ENCODE measurements at places on chromosomes 1 and 21.

GRCh38 chr1:42282024-42282579, 52.9 kb downstream of the FOXJ3 start:
- H3K4me3 ChIP-seq: no peak overlapping the region
- peaks cover 29% of the 10 kb centered on the region for H3K4me1 ChIP-seq
- H3K36me3 ChIP-seq: peaks cover 8% of the 10 kb centered on the region
- no peaks in the 10 kb centered on the region for H3K27me3 ChIP-seq
- no peak overlapping the region for H3K27ac ChIP-seq

DNA sequence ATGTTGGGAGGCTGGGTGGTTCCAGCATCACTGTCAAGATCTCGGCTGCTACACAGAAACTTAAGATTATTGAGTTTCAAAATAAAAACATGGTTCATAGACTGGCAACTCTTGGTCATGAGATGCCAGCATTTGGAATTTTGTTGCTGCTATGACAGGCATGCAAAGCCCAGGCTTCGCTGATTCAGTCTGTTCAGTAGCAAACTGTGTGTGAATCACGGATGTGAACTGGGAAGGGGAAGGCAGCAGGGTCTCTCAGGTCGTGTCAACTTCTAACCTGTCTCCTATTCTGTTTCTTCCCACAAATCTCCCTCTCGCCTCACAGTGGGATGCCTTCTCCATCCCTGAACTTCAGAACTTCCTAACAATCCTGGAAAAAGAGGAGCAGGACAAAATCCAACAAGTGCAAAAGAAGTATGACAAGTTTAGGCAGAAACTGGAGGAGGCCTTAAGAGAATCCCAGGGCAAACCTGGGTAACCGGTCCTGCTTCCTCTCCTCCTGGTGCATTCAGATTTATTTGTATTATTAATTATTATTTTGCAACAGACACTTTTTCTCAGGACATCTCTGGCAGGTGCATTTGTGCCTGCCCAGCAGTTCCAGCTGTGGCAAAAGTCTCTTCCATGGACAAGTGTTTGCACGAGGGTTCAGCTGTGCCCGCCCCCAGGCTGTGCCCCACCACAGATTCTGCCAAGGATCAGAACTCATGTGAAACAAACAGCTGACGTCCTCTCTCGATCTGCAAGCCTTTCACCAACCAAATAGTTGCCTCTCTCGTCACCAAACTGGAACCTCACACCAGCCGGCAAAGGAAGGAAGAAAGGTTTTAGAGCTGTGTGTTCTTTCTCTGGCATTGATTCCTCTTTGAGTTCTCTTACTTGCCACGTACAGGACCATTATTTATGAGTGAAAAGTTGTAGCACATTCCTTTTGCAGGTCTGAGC, 25.5 kb downstream of the EIF2D start:
- peaks cover 85% of the 10 kb centered on the region for H3K36me3 ChIP-seq
- no peak overlapping the region for H3K4me3 ChIP-seq
- peaks cover 92% of the 10 kb centered on the region for H3K4me1 ChIP-seq
- no peak for DNase-seq

GRCh38 chr1:216599851-216600250, 123.4 kb downstream of the ESRRG start:
- no peak overlapping the region for H3K4me3 ChIP-seq
- peaks cover 17% of the 10 kb centered on the region for H3K27me3 ChIP-seq
- H3K27ac ChIP-seq: no peak overlapping the region
- no peak for DNase-seq
- peaks cover 3% of the 10 kb centered on the region for H3K4me1 ChIP-seq

GRCh38 chr1:230821346-230821745, 47.0 kb downstream of the C1orf198 start:
- H3K4me3 ChIP-seq: no peak overlapping the region
- DNase-seq: no peak
- no peak overlapping the region for H3K27ac ChIP-seq
- H3K4me1 ChIP-seq: no peaks in the 10 kb centered on the region
- H3K27me3 ChIP-seq: peaks cover 9% of the 10 kb centered on the region

GRCh38 chr1:154352245-154352580, 26.9 kb downstream of the ATP8B2 start:
- H3K4me3 ChIP-seq: peak overlapping the region; percentile 67
- H3K4me1 ChIP-seq: peaks cover 36% of the 10 kb centered on the region
- peaks cover 38% of the 10 kb centered on the region for H3K36me3 ChIP-seq
- peak overlapping the region; percentile 60 for H3K27ac ChIP-seq

Data from activated CD4-positive, alpha-beta T cell treated with anti-CD3 and anti-CD28 coated beads, Interleukin-2, amount 10 ng/mL, durations not matched to agents 7 days and 5 days (primary cell).